ENCODE measurements at places on chromosomes 7 and 10.

GRCh38 chr7:148379677-148380076, 210.9 kb upstream of the C7orf33 start:
- no peak for DNase-seq

DNA sequence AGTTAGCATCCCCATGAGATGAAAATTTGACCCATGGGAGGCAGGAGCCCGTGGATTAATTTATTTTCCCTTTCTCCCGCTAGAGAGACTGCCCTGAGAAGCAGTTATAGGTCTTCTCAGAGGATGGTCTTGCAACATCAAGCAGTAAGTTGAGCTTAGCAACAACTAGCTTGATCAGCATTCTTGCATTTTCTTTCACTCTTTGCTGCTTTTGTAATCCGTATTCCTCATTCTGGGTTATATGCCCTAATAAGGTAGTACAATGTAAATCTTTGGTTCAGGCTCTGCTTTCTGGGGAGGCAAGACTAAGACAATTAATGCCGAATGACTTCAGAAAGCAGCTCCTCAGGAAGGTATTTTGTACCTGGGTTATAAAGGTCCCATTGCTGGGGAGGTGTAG, 146.8 kb downstream of the FZD1 start:
- no peak for DNase-seq

DNA sequence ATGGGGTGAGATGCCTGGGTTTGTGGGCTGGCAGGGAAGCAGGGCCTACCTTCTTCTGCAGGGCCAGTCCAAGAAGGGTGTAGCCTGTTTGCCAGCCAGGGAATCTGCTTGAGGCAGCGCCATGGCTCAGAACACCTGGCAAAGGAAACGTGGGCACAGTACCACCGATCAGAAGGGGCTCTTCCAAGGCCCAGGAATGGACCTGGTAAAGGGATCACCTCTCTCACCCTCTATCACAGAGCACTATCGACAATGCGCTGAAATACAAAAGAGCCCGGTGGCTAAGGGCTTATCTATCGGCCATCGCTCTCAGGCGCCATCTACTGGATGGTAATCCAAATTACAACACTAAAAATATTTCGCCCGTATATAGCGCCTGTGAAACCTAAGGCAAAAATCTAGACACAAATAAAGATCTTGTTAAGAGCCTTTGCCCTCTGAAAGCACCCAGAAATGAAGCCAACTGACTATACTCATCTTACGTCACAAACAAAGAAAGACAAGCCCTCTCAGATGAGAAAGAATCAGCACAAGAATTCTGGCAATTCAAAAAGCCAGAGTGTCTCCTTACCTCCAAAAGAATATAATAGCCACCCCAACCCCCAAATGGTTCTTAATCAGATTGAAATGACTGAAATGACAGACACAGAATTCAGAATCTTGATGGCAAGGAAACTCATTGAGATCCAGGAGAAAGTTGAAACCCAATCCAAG, 217.8 kb upstream of the HPS1 start:
- DNase-seq, result no peak

DNA sequence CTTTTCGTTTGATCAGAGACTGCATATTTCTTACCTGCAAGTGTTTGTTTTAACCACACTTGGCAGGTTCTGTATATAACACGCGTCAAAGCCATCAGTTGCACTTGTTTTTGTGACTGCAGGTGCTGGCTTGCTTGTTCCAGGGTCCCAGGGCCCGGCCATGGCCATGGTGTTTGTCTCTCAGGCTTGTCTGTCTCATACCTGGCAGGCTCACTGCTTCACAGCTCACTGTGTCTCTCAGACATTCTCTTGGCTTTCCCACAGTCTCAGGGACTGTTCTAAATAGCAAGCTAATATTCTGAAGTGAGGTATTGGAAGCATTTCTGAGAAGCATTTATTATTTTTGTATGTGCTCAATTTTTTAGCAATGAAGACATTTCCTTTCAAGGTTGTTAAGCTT, 46.9 kb downstream of the GPR141 start:
- no peak for DNase-seq

DNA sequence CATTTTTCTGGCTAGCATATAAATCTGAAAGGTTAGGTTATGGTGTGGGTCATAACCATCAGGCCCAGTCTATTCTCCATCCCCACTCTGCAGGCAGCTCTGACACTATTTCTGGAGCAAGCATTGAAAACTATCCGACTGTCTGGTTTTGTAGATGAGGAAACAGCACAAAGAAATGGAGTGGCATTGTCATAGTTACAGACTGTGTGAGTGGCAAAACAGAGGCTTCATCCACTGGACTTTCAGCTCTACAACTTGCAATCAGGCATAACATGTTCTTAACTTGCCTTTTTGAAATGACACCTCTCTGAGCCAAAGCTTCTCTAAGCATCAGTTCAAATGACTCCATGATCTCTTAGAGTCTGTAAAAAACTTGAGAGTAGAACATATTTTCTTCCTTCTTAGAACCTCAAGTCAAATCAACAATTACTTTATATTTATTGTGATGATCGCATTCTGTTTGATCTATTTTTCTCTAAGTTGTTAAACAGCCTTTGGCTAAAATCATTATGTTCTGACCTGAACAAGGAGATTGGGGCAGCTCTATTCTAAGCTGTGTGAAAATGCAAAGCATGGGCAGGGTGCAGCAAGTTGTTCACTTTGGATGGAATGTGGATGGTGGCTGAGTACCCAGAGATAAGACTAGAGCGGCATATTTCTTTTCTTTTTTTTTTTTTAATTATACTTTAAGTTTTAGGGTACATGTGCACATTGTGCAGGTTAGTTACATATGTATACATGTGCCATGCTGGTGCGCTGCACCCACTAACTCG, 68.5 kb downstream of the LRRC4 start:
- no peak for DNase-seq

Data from DMS 273 treated with DMSO at 0.1 percent for 48 hours (cell line).